ENCODE measurements at places on chromosomes 3 and 15. TPM values are rescaled to one million over a fixed set of nuclear protein-coding genes. Genes with fewer than 3 reads are reported as not detected.

GRCh38 chr3:179196098-179196497, 47.9 kb downstream of the PIK3CA start:
- DNase-seq = no peak

DNA sequence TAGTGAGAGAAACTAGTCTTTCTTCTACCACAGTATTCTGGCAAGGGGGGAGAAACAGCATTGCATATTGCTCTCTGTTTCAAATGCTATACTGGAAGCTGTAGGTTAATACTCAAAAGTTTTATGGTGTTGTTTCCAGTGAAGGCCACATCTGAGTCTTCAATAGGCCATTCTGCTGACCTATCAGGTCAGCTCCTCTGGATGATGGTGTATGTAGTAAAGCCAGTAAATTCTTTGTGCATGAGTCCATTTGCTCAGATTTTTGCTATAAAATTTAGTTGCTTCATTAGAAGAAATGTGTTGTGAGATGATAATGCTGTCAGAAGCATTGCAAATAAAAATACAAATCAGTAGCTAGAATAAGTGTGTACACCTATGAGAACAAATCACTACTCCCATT, 64.9 kb upstream of the RBMS3 start:
- no peak for DNase-seq

- no peak for DNase-seq
Measured at GRCh38 chr3:38168151-38169026, 3.1 kb downstream of the OXSR1 start.

- no peak for DNase-seq
Measured at GRCh38 chr3:33119891-33120290, 6.1 kb downstream of the CRTAP start.

Gene CHRFAM7A
- 1.3 TPM for total RNA-seq

DNA sequence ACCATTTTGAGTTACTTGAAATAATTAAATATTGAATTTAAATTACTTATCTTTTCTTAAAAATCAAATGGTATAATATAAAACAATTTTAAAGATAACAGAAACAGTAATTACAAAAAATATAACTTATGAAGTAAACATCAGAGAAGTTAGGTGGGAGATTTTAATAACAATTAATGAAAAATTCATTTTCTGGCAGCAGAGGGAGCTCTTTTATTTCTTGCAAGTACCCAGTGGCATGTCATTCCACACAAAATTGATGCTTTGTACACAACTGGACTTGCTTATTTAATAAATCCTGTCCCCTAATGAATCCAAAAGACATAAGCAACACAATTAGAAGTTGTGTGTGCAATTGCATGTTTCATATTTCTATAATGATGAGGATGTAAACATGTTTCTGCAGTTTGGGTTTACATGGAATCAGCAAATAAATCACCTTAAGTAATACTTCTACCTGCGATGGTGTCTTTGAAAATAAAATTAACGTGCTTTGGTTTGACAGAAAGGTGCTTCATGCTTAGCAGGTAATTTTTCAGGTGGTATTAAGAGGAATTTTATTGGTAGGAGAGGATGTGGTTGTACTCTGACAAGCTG, 861.3 kb downstream of the ZPLD1 start:
- peak; percentile 20 for DNase-seq

DNA sequence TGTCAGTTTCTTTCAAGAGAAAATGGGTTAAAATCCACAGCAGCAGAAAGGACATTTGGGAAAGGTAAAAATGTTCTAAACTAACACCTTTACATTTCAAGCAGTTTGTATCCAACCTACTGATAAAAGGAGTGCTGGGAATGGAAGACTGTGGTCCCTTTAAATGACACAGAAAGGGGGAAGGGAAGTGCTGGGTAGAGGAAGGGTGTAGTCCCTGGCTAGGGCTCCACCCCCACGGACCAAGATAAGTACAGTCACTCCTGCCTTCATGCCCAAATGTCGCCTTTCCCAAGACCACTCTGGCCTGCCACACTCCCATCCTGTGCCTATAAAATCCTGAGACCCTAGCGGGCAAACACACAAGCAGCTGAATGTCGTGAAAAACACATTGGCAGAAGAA, 350.9 kb upstream of the POU1F1 start:
- DNase-seq = no peak

DNA sequence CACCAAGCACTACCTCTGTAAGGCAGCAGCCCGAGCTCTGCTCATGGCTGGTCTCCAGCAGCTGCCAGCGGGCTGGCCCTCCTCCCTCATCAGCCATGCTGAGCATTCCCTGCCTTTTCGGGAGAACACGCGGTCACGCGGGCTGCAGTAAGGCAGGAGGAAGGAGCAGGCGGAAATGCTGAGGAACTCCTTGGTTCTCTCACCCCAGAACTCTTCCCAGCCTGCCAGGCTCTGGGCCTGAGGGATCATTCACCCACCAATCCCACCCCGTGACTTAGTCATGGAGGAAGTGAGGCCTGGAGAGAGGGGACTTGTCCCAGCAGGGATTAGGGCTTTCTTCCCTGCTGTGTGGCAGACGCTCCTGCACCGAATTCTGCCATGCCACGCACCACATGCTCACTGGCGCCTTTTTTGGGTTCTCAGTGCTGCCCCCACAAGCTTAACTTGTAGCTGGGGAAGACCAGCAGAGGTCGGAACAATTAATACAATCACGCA, 42.9 kb upstream of the RPL32 start:
- no peak for DNase-seq
